ENCODE measurements at places on chromosomes 4 and X.
A peak's percentile ranks its signal among the peaks of the same experiment; 100 is the strongest.

DNA sequence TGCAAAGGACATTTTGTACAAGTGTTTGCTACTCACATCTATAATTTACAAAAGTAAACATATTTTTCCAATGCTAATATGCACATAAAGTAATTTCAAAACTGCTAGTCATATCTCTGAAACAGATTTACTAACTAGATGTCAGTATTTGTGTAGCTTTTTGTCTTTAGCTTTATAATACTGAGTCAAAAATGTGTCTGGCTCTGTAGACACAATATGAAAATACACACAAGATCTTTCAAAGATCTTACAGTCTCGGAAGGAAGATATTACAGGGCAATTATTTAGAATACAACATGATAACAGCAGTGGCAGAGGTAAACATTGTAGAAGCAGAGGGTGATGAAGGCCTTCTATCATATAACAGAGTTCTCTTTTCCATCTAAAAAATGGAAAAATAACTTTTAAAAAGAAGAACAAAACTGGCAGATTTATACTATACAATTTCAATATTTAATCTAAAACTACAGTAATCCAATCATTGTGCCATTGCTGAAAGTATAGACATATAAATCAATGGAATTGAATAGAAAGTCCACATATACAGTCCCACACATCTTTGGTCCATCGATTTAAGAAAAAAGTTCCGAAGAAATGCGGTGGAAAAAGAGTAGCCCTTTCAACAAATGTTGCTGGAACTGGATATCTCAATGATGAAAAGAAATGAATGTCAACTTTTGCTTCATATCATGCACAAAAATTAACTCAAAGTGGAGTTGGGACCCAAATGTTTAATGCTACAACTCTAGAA, 29.4 kb downstream of the ARAP2 start:
- DNase-seq: no peak

DNA sequence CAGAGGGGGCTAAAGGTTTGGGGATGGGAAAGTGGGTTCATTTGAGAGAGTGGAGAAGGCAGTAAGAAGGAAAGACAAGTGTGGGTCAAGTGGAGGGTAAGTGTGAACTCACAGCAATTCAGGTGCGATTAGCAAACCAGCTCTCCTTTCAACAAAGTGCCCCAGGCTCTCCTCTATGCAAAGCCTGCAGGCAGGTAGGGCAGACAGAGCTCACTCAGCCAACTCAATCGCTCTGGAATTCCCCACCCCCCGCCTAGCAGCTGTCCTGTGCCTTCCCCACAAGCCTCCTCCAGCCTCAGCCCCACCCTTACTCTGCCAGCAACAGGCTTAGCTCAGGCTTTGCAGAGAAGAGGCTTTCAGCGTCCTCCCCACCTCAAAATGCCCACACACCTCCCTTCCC, 14.8 kb upstream of the MAMLD1 start:
- DNase-seq: peak; percentile 53

DNA sequence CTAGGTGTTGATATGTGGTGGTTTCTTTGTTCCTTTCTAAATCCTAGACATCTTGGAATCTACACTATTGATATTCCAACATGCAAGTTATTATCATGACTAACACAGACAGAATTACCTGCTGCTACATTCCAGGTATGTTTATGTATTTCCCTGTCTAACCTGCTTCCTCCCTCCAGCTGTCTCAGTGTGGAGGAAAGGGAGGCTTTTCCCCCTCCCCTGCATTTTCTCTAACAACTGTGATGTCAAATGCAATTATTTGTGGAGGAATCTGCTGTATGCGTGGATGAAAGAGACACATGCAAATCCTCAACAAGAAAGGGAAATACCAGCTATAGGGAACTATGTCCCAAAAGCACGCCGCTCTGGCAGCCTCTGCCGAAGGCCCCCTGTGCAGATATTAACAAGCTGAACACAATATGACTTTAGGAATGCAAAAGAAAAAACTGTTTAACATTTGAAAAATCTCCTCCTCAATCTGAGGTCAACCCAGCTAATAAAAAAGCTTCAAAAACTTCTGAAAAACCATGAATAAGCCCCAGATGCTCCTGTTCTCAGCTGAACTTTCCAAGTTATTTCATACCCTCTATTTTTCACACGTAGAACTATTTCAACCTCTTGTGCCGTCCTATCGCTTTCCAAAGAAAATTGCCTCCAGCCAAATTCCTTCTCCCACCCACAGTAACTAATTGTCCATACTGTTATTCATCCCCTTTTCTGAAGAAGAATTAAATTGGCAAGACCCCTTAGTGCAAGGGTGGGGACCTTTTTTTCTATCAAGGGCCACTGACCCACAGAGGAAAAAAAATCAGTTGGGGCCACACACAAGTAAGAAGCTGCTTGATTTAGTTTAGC, 225.1 kb upstream of the GPC4 start:
- no peak for DNase-seq

- DNase-seq: peak; percentile 3
Observed at GRCh38 chrX:20414066-20414465, 147.4 kb upstream of the RPS6KA3 start.

DNA sequence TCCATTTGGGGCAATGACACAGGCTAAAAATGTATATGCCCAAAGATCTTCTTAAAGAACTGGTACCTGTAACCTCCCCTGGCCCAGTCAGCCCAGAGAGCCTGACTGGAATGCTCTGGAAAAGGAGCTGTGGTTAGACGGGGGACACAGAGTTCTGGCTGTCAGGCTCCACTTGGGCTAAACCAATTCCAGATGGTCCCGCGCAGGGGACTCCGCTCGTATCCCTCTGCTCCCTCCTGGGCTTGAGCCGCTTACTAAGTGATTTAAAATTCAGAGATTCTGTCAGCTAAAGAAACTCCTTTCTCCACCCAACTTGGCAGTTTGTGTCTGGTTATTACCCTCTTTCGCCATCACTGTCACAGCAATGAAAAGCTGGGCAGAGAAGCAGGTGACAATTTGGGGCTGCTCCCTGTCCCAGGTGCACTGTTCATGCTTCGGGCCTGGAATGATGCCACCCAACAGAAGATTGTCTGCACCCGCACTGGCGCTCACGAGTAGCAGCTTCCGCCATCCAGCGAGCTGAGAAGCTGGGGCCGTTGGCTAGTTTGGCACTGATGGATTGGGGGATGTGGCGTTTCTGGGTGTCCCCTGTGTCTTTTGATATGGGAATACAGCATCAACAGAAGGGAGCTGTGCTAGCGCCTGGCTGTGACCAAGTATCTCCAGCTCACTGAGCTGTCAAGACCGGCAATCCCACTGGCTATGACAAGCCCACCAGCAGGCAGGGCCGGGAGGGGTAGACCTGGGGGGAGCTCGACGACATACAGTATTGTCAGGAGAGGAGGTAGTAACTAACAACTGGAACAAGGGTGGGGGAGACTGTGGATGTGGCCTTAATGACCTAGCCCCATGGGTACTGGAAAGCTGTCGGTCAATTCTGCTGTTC, 6.7 kb upstream of the IRAK1 start:
- DNase-seq: no peak

GRCh38 chr4:39941682-39942217, 36.0 kb downstream of the PDS5A start:
- no peak for DNase-seq

DNA sequence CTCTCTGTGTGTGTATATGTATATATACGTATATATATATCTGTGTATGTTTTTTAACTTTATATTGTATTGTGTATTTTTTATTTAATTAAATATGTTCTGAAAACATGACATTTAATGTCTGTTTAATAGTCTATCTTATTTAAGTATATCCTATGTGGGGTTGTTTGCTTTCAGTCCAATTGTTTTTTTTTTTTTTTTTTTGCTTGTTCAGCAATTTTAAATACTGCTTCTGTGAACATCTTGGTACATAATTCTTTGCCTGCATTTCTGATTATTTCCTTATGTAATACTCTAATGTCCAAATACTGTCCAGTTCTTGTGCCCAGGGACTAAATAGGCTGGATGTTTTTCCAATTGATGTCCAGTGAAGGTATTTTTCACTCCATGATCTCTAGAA, 45.1 kb upstream of the MAD2L1 start:
- no peak for DNase-seq

DNA sequence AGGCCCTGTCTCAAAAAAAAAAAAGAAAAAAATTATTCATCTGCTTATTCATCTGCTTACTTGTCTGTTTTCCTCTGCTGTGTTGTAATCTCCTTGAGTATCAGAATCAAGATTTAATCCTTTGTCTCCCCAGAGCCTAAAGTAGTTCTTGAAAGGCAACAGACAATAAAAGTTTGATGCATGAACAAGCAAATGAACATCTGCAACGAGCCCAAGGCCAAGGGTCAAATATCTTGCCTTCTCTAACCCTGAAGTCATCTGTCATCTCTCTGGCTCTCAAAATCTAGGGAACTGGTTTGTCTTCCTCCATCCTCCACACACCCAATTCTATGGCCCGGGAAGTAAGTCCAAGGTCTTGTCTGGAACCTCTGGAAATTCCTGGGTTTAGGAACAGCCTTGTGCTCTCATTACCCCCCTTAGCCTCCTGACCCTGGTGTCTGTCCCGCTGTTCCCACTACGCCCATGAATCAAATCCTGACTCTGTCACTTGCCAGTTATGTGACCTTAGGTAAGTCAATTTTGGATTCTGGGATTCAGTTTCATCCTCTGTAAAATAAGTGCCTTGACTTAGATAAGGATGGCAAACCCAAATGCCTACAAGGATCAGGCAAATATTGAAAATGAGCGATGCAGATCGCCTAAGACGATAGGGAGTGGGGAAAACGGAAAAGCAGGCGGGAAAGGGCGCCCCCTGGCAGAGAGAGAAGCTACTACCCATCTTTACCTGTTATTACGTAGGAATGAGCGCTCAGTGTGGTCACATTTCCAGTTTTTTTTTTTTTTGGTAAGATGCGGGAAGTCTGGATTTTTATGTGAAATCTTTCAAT, 102.7 kb upstream of the DHX15 start:
- DNase-seq: peak; percentile 82

GRCh38 chr4:59881632-59882031, 1318.5 kb upstream of the ADGRL3 start:
- DNase-seq: no peak

- peak; percentile 85 for DNase-seq
Observed at GRCh38 chr4:36351082-36351666, 69.8 kb downstream of the DTHD1 start.

DNA sequence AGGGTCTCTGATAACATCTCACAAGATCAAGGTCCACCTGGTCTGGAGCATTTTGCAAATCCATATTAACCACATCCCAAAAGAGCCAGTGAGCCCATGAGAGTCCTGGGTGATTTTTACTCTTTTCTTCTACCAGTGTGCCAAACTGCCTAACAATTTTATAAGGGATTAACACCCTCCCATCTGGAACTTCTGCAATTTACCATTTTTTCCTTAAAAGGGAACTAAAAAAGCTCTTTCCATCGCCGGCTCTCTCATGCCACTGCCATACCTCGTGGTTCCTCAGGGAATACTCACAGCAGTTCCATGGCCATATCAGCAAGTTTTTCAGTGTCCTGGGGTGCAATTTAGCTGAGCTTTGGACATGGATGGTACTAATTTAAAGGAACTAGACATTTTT, 55.7 kb downstream of the SEPSECS start:
- no peak for DNase-seq

DNA sequence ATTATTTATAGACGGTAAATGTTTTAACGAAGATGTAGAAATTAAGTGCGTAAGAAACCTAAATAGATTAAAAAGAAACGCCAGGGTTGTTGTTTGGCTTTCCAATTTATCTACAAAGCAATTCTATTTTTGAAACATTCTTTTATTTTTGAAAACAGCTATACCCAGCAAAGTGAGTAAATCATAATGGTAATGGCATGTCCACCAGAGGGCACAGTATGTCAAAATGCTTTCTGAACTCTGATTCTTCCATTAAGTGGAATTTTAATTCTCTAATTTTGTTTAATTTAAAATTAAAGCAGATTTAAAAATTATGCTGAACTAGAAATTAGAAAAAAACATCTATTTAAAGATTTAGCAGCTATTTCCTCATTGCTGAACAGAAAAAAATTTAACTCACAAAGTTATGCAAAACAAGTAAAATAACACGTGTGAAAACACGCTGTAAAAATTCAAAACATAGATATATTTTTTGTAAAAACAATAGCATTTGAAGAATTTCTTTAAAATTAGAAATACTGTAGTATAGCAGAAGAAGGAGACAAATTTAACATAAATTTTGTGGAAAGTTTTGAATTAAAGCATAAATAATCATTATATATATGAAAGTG, 26.5 kb downstream of the RASSF6 start:
- DNase-seq: peak; percentile 50

GRCh38 chrX:124238268-124238667, 94.2 kb upstream of the TEX13D start:
- no peak for DNase-seq

DNA sequence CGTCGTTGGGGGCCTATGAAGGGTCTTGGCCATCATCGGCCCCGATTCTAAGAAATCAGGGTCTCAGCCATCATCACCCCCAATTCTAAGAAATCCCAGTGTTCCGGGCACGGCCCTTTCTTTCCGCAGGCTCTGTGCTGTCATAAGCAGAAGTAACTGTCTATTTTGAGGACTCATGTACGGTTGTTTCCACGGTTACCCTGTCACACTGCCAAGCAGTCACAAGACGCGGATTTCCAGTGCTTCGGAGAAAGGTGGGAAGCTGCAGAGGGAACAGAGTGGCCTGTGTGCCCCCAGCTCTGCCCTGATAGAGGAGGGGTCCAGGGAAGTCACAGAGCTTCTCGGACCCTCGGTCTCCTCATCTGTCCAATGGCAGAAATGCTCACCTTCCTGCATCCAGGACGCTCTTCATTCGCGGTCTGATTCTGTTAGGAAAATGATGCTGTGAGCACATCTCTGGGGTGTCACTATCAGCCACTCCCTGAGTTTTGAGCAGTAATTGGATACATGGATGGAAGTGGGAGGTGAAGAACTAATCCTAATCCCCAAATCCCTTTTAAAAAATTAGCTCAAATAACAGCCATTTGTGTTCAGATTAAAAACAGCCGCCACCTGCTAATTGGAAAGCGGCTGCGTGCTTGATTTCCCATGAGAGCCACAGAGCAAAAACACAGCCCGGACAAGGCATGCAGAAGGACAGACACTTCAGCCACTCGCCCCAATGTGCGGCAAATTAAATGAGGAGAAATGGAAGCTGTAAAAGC, 73.1 kb downstream of the WFS1 start:
- DNase-seq: peak; percentile 48

DNA sequence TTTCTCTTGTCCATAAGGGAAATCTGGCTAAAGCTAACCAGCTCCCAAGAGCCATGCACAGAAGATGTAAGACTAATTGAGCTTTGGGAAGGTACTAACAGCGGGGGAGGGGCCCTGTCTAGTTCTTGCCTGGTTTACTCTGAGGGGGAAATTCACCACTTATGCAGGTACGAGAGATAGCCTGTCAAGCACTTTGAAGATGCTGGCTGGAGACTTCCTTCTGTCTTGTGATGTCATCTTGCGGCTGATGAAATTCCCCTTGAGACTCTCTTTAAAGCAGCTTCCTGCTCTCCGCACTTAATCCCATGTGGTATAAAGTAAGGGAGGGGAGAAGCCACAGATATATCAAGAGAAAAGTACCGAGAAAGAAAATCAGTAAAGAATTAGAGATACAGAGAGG, 345.3 kb downstream of the MAPK10 start:
- DNase-seq: no peak

GRCh38 chr4:169859366-169860216, 101.8 kb upstream of the HPF1 start:
- no peak for DNase-seq
